Camera-type eye (tissue), 1 donor: ENCODE measurements at places on chromosomes 7 and 10. TPM values are rescaled to one million over a fixed set of nuclear protein-coding genes. Genes with fewer than 3 reads are reported as not detected.

The ZNF488 gene
- total RNA-seq: 7.5 TPM

The NEBL gene
- 45.6 TPM for total RNA-seq

The FAM24B gene
- total RNA-seq: 5.3 TPM

The PIK3AP1 gene
- 5.4 TPM for total RNA-seq
